ENCODE measurements at places on chromosomes 3 and 15.

- DNase-seq = peak; percentile 5
Observed at GRCh38 chr15:39479911-39480310, 101.0 kb upstream of the THBS1 start.

DNA sequence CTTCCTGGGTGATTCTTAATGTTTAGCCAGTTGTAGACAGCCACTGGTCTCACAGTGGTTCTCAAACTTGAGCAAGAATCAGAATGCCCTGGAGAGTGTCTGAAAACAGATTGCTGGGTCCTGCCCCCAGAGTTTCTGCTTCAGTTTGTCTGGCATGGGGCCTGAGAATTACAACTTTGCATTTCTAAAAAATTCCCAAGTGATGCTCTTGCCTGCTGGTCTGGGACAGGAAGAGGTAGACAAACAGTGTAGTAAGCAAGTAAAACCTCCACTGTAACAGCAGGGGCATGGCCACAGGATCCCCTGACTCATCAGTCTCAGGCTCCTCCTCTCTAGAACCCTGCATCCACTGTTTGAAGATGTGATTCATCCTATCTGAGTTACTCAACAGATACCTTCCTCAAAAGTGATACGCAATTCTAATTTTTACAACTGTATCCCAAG, 36.5 kb downstream of the DZIP1L start:
- no peak for DNase-seq

DNA sequence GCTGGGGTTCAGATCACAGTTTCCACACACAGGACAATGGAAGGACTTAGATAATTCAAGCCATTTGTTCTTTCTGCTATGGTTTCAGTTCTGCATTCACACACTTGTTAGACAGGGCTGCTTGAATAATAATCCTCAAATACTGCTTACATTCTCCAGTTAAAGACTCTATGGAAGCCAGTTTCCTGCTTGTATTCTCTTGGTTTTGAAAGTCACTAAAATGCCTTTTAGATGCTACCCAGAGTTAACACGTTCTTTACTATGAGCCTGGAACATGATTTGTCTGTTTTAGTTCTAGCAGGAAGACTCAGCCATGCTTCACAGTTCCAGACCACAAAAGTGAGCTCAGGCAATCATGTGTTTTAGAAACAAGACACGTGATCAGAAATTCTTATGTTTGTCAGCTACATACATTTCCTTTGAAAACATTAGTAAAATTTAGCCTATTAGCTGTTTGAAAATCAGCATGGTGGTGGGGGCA, 152.4 kb downstream of the LEKR1 start:
- DNase-seq = peak; percentile 7

GRCh38 chr15:78629031-78629715, 8.4 kb upstream of the CHRNA3 start:
- no peak for DNase-seq

GRCh38 chr3:38578081-38578475, 71.4 kb downstream of the SCN5A start:
- no peak for DNase-seq

GRCh38 chr3:12237912-12238650, 50.8 kb upstream of the PPARG start:
- DNase-seq = no peak

DNA sequence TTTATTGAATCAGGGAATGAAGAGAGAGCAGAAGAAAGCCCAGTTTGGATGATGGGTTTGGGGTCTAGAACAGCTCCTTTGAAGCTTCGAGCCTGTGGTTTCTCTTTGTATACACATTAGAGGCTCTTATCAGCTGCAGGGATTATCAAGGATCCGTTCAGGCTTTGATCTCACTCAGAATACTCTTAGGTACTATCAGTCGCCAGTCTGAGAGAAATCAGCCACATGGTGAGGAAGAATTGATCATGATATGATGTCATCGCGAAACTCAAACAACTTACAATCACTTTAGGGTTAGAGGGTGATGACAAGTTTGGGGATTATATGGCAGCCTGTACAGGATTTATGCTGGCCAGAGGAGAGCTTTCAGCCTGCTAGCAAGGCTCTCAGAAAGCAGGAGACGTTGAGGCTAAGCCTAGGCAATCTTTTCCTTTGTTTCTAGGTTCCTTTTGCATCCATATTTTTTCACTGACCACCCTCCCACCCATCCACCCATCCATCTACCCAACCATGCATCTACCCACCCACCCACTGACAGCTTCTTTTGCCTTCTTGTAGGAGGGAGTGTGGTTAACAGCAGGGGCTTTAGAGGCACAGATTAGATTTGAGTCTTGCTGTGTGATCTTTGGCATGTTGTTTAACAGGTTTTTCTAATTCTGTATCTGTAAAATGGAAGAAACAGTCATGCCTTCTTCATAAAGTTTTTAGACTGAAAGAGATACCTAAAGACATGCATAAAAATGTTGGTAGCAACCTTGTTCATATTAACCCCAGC, 330.4 kb upstream of the LRRFIP2 start:
- DNase-seq = no peak

- DNase-seq = no peak
Observed at GRCh38 chr3:23253214-23253613, 50.1 kb downstream of the UBE2E2 start.

GRCh38 chr3:22582266-22582665, 620.9 kb upstream of the UBE2E2 start:
- no peak for DNase-seq

- no peak for DNase-seq
Observed at GRCh38 chr15:66252685-66253417, 699 bp downstream of the MEGF11 start.

DNA sequence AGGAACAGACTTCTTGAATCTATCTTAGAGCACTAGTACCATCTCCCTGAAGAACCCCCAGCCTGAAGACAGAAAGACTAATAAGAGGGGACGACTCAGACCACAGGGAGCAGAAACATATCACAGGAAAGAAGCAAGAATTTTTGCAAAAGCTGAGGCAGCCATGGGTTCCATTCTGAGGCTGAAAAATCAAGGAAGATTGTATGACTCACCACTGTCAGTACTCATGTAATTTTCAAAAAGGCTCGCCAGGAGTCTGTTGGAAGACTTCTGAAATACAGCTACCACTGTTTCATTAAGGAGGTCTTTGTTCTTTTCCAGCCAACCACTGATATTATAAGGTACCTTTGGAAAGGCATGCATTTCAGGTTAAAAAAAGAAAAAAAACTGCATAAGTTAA, 47.5 kb downstream of the MYH15 start:
- no peak for DNase-seq

DNA sequence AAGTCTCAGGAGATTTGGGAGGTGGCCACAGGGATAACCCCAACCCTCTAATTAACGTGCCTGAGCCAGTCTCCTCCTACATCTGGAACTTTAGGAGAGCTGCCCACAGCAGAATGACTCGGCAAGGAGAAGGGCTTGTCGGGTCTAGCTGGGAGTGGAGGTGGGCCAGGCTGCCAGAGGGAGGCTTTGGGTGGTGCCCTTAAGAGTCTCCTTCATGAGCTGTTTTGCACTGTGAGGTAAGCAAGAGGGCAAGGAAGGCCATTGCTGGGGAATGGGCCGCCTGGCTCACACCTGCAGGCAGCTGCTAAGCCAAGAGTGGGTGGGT, 3.6 kb upstream of the TNK2 start:
- no peak for DNase-seq

- DNase-seq = no peak
Observed at GRCh38 chr3:71194785-71195184, 388.7 kb downstream of the FOXP1 start.

DNA sequence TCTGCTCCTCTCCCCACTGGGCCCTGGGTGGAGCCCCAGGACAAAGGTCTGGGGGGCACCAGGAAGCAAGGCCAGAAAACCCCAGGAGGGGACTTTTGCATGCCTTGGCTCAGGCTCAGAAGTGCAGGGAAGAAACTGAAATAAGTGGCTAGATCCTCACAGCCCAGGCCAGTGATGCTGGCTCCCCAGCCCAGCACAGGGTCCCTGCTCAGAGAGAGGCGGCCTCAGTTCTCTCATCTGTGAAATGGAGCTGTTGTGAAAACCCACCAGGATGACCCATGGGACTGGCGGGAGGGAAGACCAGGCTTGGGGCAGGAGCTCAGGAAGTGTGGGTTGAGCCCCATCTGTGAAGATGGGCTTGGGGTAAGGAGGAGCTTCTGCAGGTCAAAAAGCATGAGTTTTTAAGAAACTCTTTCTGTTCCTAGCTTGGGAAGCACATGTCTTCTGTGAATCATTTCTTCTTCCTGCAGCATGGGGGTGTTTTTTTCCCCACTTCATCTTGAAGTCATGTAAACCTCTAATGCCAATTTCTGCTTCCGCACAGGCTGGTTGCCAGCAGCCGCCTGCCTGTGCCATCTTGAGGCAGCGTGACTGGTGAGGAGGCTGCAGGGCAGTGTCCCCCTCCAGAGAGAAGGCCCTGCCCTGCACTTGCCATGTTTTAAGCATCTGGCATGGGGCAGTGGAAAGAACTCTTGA, 118.6 kb downstream of the SMAD6 start:
- no peak for DNase-seq

DNA sequence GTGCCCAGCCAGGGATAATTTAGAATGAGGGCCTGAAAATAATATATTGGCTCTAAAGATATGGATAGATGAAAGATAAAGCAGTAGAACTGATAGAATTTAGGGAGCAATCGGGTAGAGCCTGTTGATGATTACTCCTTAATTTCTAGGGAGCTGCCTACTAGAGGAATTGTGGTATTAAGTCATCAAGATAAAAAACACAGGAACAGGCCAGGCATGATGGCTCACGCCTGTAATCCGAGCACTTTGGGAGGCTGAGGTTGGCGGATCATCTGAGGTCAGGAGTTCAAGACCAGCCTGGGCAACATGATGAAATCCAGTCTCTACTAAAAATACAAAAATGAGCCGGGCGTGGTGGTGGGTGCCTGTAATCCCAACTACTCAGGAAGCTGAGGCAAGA, 130.4 kb downstream of the PCCB start:
- DNase-seq = no peak

- DNase-seq = peak; percentile 35
Observed at GRCh38 chr15:85667491-85668424, 127.0 kb downstream of the KLHL25 start.

- no peak for DNase-seq
Observed at GRCh38 chr3:88030210-88030609, 28.6 kb downstream of the CGGBP1 start.

DNA sequence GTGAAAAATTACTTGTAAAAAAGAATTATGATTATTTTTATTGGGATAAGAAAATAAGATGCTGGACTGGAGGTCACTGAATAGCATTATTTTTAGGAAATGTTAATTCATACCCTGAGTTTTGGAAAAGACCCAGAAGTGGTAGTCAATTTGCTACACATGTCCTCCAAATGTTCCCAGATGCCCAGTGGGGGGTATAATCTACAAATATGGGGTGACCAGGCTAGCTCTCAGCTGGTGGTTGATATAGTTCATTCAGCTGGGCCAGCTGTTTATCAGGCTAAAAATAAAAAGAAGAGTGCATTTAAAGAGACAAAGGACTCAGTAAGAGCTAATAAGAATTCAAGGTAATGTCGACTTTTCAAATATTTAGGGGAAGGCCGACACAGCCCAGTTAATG, 402.0 kb upstream of the GOLIM4 start:
- DNase-seq = no peak

DNA sequence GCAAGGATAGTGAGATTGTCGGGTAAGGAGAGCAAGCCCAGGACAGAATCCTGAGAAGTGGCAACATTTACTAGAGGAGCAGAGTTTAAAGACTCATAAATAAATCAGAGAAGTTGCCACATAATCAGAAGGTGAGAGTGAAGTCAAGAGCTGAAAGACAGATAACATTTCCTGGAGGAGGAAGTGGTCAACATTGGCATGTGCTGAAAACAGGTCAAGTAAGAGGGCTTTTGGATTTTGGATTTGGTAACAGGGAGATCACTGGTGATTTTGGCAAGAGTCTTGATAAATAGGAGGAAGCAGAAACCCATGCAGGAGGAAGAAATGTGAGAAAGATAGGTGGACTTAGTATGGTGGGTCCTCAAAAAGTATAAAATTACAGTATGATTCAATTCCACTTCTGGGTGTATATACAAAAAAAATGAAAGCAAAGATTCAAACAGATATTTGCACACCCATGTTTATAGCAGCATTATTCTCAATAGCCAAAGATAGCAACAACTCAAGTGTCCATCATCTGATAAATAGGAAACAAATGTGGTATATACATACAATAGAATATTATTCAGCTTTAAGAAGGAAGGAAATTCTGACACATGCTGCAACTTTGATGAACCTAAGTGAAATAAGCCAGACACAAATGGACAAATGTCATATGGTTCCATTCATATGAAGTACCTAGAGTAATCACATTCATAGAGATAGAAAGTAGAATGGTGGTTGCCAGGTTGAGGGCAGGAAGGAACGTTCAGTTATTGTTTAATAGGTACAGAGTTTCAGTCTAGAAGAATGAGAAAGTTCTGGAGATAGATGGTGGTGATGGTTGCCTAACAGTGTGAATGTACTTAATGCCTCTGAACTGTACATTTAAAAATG, 27.3 kb upstream of the MBNL1 start:
- DNase-seq = peak; percentile 69

DNA sequence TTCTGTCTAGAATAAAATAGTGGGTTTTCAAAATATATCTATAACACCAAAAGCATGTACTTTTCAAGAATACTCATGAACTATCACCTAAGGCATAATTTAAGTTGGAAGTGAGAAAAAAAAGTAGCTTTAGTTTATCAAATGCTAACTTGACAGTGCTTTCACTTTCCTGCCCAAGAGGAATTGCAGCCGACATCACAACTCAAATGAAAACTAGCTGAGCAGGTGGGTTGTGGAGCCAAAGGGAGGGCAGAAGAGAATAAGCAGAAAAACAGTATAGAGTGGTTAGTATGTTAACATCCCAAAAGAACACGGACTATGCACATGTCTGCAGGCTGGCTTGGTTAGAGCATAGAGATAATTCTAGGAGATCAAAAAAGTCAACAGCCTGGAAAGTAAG, 120.9 kb downstream of the NEDD4 start:
- no peak for DNase-seq

- DNase-seq = no peak
Observed at GRCh38 chr3:193884652-193885051, 251.3 kb upstream of the HES1 start.

DNA sequence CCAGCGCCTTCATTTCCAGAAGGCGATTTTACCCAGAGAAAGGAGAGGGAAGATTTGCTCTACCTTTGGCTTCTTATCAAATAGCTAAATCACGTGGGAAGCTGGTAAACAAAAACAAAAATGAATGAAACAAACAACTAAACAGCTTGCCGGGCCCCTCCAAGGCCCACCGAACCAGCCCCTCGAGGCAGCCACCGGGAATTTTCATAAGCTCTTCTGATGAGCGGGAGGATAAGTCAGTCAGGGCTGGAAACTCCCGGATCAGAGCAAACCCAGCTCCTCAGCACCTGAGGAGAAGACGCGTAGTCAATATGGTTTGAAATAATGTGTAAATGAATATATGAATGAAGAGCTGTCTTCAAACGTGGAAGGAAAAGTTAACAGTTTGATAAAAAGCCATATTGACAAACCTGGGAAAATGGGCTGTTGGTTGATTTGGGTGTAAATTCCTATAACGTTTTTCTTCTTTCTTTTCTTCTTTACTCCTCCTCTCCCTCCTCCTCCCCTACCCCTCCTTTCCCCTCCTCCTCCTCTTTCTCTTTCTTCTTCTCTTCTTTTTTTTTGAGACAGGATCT, 10.7 kb downstream of the RPLP1 start:
- no peak for DNase-seq

All from HL-60 (cell line).